Bone marrow (tissue), 2 donors: ENCODE measurements at places on chromosomes 2 and 18.
A peak's percentile ranks its signal among the peaks of the same experiment; 100 is the strongest.

DNA sequence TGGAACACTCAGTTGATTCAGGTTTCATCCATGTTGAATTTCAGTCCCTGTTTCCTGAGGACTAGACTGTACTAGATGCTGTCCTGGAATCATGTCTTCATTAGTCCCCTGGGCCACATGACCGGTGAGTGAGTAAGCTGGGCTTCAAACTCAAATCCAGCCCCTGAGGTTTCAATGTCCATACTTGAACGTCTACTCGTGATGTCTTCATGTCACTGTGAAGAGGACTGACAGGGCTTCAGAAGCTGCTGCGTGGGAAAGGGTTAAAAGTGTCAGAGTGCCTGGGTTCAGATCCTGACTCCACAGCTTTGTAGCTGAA, 101.2 kb downstream of the CDK15 start:
- no peak for DNase-seq

DNA sequence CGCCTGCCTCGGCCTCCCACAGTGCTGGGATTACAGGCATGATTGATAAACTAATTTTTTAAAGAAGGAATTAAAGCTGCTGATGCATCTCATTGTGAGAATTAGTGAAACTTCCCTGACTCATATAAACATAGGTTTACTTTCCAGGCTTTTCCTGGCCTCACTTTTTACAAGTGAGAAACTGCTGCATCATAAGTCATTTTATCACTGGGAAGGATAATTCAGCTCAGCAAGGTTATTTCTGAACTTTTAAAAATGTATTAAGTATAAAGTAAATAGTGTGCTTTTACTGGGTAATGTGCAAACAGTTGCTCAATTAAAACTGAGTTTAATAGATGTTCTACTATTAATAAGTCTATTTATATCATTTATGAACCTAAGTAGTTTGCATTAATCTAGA, 1130.3 kb upstream of the CDH2 start:
- no peak for DNase-seq

DNA sequence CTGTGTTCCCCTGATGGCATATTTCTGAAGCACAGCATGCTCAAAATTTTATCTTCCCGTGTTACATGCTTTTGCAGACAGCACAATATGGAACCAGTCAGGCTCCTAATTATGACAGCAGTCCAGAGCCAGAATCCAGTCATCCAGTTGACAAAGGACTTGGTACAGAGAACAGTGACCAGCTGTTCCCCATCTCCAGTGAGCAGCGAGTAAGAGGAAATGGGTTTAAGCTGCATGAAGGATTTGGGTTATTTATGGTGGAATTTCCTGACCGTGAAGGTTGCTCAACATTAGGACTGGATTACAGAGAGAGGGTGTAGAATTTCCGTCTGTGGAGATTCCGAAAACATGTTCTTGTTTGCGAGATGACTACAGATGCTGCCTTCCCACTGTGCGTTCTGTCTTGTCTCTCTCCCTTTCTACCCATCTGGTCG, 24.4 kb downstream of the SGPP2 start:
- no peak for DNase-seq

GRCh38 chr2:37180006-37180639, 8.3 kb downstream of the SULT6B1 start:
- no peak for DNase-seq

- no peak for DNase-seq
Measured at GRCh38 chr2:142316049-142316448, 185.2 kb upstream of the LRP1B start.

GRCh38 chr2:195533771-195534642, 123.0 kb upstream of the SLC39A10 start:
- peak; percentile 12 for DNase-seq

GRCh38 chr18:10241579-10241978, 212.9 kb upstream of the APCDD1 start:
- no peak for DNase-seq

DNA sequence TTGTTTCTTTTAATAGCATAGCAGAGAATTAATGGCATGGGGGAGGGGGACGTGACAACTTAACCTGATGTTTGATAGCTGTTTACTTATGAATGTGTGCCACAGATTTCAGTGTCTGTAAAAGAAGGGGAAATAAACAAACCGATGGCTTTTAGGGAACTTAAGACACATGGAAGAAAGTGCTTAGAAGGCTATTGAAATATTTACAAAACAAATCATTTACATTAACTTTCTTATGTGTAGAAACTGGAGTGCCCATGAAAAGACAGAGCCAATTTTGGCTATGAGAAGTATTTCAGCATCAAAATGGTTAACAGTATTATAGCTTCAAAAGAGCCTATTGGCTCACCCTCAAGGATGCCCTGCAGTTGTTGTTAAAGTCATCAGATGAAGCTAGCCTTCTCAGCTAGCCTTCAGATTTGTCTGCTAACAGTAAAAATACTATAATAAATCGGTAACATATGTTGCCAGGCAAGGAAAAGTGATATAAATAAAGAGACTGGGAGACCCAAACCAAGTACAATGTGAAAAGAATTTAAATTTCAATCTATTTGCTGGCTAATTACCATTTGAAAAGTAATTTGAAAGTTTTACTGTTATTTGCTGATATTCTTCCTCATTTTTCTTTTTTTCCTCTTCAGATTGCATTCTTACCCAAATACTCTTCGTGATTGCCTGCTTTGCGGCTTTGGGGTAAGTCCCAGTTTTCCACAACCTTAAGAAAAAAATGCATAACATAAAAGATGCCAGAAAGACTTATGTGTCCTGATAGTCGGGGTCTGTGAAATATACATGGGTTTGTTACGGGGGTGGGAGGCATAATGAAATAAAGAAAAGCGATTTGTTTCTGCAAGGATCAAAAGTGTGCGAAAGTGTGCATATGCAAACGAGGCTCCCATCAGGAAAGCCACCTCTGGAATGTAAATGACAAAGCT, 256.4 kb downstream of the MEIS1 start:
- no peak for DNase-seq

GRCh38 chr2:42925742-42926433, 133.5 kb upstream of the HAAO start:
- no peak for DNase-seq

DNA sequence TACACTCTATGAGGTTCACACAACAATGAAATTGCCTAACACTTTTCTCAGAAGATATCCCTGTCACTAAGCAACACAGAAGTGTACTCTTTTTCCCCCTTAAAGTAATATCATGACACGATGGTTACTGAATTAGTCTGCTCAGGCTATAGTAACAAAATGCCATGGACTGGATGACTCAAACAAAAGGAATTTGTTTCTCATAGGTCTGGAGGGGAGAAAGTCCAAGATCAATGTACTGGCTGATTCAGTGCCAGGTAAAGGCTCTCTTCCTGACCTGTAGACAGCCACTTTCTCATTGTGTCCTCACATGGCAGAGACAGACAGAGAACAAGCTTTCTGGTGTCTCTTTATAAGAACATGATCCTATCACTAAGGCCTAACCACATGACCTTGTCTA, 211.9 kb downstream of the RBM43 start:
- DNase-seq = no peak

- no peak for DNase-seq
Measured at GRCh38 chr2:8628179-8628865, 53.5 kb upstream of the ID2 start.

DNA sequence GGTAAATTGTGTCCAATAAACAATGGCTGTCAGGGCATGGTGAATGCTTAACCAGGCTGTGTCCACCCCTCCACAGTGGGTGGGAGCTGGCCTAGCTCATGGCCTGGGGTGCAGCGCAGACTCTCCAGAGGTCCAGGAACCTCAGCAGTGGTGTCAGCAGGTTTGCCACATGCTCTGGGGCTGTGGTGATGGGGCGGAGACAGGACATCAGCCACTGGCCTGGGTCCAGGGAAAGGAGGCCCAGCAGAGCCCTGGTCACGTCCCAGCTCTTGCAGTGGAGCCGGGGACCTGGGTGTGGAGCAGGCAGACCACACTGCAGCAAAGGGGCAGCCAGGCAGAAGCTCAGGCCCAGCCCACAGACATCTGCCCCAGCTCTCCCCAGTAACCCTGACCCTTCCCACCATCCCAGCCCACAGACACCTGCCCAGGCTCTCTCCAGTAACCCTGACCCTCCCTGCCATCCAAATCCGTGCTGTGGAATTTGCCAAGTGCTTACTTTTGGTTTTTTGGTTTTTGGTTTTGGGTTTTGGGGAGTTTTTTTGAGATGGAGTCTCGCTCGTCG, 13.8 kb upstream of the KIF1A start:
- no peak for DNase-seq

DNA sequence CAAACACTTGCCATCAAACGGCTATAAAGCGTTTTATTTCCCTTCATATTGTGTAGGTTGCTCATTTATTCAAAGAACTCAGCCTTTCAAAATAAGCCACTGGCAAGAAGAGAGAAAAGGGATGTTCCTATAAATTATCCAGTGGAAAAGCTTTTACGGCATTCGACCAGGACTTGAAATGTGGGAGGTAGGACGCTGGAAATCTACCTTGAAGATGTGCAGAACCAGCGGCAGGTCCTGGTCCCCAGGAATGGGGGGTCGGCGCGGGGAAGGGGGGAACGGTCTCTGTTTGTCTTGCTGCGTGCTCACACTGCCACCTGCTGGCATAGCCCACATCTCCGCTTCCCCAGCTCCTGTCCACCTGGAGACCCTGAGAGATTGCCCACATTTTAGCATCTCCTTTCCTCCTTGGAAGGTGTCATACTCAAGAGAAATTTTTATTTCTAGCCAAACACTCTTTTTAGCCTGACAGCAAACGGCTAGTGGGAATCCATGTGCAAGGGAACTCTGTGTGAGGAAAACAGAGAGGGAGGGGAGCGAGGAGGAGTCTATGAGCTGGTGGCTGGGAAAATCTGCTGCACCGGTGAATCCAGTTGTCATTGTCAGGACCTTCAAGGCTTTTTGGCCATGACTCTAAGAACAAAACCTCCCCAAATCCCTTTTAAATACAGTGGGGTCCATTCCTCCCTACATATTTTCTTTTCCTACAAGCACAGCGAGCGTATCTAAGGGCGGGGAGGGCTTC, 349.0 kb upstream of the PKDCC start:
- peak; percentile 3 for DNase-seq

- DNase-seq = no peak
Measured at GRCh38 chr2:140567734-140568133, 1563.1 kb downstream of the LRP1B start.

GRCh38 chr18:36469461-36469860, 171.9 kb downstream of the FHOD3 start:
- DNase-seq = no peak

GRCh38 chr2:168697668-168698121, 104.7 kb upstream of the NOSTRIN start:
- DNase-seq = no peak

GRCh38 chr2:219803294-219803693, 175.9 kb downstream of the SLC4A3 start:
- no peak for DNase-seq

DNA sequence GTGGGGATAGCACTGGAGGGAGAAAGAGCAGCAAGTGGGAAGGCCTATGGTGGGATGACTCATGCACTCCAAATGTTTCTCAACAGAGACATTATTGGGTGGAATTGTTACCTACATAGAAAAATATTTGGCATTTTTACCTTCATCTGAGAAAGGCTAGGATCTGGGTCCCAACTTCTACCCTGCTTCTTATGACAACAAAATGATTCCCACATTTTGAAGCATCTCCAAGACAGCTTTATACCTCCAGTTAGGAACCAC, 908.9 kb upstream of the GYPC start:
- no peak for DNase-seq

GRCh38 chr18:65750389-65751154, at the start of gene CDH7:
CDH7 (plus strand) TSS chr18:65751012; CDS start chr18:65762843, 11,831 bp downstream.
- DNase-seq = no peak
